ENCODE measurements at places on chromosomes 13 and 19.

DNA sequence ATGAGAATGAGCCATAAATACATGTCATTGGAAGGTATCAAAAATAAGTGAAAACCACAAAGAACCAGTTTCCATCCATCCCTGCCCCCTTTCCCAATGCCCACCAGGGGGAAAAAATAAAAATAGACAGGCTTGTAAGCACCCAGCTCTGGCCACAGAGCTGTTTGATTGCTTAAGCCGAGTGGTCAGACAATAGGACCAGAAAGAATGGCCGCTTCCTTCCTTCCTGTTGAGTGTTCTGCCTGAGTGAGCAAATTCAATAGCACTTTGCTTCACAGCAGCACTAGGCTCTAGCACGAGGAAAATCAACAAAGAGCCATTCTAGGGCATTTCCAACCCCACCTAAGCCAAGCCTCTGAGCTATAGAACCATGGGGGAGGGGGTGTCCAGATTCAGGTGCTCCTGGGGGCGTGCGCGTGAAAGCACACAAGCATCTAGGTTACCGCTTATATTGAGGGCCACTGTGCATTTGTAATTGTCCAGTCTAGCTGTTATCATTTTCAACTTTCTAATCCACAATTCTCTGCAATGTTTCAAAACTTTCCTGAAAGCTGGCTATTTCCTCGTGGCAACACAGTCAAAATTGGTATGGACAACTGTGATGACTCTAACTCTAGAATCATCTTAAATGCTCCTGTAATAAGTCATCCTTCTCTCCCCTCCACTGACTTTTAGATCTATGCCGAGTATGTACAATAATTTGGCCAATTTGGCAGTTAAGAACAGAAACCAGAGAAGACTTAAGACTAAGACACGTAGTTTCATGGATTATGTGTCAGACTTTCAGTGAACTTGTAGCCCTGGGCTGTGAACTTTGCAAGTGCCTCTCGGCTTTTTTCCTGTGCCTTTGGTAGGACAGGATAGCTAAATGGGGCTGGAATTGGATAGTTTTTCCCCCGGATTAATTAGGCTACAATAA, 64.3 kb downstream of the SPRY2 start:
- peak; percentile 61 for DNase-seq

DNA sequence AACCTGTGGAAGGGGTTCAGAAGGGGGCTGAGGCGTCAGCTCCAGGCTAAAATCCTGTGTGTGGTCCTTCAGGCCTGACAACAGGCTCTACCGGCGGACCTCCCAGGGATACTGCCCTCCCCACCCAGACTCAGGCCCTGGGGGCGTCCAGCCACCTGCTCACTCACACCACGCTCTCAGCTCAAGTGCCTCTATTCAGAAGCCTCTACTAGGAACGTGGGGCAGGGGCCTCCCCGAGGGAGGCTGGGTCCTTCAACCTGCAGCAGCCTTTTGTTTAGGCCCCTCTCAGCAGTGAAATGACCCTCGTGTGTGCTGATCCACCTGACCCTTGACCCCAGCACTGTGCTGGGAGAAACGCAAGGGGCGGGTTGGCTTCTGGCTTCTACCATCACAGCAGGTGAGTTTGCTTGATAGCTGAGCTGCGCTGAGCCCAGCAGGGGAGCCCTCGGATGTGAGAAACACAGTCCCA, 10.6 kb downstream of the PLPP2 start:
- DNase-seq = no peak

DNA sequence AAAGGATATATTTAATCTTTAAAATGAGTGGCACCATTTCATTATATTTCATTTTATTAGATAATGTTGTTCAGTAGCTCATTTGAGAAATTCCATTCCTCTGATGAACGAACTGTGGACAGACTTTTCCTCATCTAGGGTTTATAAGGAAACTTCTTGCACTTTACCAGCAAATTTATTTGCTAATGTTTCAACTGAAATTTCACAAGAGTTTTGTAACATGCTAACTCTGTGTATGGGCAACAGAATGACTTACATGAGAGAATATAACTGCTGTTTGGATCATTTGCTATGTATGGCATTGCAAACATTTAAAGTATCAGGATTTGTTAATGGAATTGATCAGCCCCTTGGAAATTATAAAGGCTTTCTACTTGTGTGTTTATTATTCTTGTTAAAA, 3.7 kb upstream of the IRS2 start:
- no peak for DNase-seq

GRCh38 chr13:90534617-90535370, 812.7 kb upstream of the MIR17HG start:
- DNase-seq = no peak

GRCh38 chr19:45814166-45814780, 835 bp downstream of the RSPH6A start:
- no peak for DNase-seq

DNA sequence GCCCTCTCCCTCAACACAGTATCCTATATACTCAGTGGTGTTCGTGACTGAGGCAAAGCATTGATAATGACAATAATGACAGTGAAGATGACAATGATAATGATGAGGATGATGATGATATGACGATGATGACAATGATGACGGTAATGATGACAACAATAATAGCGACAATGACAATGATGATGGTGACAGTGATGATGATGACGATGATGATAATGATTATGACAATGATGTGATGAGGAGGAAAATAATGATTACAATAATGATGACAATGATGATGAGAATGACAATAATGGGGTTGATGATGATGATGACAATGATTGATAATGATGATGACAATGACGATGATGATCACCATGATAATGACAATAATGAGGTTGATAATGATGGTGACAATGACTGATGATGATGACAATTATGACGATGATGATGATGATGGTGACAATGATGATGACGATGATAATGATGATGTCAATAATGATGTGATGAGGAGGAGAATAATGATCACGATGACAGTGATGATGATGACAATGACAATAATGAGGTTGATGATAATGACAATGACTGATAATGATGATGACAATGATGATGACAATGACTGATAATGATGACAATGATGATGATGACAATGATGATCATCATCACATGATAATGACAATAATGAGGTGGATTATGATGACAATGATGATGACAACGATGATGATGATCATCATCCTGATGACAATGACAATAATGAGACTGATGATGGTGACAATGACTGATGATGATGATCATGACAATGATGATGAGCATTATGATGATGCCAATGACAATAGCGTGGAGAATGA, 16.7 kb downstream of the ELSPBP1 start:
- no peak for DNase-seq

DNA sequence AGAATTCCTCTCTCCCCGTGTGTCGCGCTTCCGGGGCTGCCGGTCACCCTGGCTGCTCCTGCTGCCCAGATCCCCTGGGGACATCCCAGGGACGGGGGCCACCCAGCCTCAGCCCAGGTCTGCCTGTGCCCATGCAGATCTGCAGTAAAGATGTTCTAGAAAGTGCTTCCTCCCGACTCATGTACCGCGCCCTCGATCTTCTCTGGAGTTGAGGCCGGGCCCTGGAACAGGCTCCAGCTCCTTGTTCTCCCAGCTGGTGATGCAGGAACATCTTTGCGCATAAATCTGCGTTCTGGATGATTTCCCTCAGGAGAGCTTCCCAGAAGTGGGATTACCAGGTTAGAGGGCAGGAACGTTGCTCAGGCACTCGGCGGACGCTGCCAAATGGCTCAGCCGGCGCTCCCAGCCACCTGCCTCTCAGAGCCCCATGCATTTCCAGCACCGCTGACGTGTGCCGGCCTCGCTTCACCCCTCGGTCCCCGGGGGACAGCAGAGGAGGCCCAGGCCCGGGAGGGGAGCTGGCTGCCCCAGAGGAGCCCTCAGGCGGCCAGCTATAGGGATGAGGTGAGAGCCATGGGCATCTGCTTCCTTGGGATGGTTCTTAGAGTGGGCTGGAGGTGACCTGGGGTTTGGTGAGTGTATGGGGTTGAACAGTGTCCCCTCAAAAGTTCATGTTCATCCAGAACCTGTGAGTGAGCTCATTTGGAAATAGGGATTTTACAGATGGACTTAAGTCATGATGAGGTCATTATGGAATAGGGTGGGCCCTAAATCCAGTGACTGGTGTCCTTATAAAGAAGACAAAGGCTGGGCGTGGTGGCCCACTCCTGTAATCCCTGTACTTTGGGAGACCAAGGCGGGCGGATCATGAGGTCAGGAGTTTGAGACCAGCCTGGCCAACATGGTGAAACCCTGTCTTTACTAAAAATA, 42.6 kb downstream of the CRTC1 start:
- no peak for DNase-seq

GRCh38 chr13:47747901-47748300, 253.2 kb downstream of the SUCLA2 start:
- DNase-seq = no peak

GRCh38 chr13:27395007-27395510, 29.4 kb upstream of the GTF3A start:
- no peak for DNase-seq

- DNase-seq = no peak
Observed at GRCh38 chr13:32086791-32087441, 55.3 kb downstream of the FRY start.

DNA sequence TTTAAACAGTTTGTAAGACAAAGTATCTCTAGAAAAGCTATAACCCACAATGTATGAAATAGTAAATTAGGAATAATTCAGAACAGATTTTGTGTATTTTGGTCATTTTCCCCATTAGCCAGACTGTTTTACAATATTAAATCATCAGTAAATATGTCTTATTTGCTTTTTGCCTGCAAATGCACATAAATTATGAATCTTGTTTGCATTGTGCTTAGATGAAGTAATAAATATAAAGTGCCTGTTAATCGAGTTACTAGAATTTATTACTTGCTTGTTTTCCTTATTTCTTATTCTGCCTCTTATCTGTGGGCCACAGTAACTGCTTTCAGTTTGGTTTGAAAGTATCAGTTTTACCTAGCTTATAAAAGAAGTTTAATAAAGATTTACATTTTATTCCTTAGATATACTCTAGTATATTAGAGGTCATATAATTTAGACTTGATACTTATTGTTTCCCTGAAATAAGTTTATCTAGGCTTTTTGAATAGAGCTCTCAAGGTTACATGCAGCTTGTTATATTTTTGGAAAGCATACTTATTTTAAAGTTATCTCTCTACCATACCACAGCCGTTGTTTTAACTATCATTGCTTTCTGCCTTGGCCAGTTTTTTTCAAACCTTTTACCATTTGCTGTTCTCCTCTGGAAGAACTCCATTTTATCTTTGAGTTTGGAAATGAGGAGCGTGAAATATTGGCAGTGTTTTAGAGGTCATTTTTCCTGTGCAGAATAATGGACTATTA, 238.0 kb downstream of the NBEA start:
- DNase-seq = no peak

DNA sequence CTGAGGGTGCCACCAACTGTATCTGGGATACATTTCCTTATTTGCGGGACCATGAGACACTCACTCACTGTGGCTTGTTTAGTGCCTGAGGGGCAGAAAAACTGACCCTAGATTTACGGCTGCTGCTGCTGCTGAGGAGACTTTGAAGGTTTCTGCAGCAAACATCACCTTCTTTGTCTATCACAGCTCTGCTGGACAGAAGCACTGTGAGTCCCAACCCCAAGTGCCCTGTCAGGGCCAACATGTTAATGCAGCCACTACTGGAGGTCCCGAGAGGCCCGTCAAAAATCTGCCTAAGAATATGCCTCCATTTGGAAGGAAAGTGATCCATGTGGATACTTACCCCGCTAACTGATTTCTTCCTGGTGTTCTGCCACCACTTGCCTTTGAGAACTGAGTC, 37.3 kb upstream of the UBL3 start:
- no peak for DNase-seq

- DNase-seq = no peak
Observed at GRCh38 chr13:20501120-20501519, 24.5 kb downstream of the CRYL1 start.

- DNase-seq = no peak
Observed at GRCh38 chr19:23394511-23394910, 760 bp downstream of the ZNF91 start.

DNA sequence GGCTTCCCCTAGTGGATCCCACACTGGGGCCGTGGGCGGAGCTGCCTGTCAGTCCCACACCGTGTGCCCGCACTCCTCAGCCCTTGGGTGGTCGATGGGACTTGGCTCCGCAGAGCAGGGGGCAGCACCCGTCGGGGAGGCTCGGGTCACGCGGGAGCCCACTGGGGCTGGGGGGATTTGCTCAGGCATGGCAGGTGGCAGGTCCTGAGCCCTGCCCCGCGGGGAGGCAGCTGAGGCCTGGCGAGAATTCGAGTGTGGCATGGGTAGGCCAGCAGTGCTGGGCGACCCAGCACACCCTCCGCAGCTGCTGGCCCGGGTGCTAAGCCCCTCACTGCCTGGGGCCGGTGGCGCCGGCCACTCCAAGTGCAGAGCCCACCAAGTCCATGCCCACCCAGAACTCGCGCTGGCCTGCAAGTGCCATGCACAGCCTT, 481.7 kb upstream of the PRR20A start:
- DNase-seq = no peak

GRCh38 chr13:113759525-113760137, 605 bp downstream of the TMEM255B start:
- DNase-seq = no peak

DNA sequence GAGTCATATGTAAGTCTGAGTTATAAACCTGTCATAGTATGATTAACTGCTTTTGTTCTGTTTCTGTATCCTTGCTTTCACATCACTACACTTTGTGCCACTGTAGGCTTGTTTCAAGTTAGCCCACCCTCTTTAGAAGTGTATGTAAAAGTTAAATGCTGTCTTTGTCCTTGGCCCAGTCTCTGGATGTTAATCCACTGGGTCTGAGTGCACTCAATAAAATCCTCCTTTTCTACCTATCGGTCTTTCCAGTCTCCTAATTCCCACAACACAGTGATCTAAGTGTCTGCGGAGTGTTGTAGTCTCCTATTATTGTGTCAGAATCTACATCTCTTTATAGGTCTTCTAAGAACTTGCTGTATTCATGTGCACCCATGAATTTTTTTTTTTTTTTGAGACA, 14.1 kb downstream of the ZNF429 start:
- no peak for DNase-seq

DNA sequence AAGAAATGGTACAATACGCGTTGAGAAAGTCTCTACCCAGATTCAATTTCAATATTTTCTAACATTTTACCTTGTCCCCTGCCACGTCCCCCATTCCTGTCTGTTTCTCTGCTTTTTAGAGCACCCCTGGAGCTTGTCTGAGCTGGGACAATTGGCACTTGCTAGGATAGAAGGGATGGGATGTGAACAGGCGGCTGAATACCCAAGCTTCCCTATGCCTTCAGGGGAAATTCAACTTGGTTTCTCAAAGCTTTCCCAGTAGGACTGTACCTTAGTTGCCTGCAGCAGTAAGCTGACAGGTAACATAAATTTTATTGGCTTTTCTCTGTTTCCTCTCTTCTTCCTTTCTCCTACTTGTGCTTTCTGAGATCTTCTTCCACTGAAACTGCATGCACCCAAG, 1663.3 kb downstream of the EFNB2 start:
- no peak for DNase-seq

DNA sequence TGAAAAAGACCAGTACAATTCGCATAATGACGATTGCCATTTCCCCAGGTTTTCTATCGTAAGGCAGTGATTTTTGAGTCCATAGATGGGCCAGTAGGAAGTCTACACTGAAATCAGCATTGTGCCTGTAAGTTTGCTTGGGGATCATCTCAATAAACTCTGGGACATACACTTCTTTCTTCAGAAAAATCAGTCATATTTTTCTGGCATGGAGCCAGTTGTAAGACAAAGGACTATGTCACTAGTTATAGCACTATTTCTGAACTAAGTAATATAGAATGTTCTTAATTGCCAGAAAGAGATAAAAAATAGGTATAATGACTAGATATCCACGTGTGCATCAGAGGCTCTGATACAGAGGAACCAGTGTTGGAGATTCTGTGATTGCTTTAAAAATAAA, 243.5 kb downstream of the LMO7 start:
- DNase-seq = no peak
